Renal cortical epithelial cell (primary cell): ENCODE measurements at places on chromosomes 4 and X. TPM values are rescaled to one million over a fixed set of nuclear protein-coding genes. Genes with fewer than 3 reads are reported as not detected.

Gene GLRA3
- total RNA-seq = not detected in 2 replicates

Gene SPINK2
- 0.45 TPM in 1 of 2 replicates, not detected in the other for total RNA-seq

Gene COL4A5
- 33.5 and 80.4 TPM in 2 replicates for total RNA-seq

Gene LNX1
- total RNA-seq = 1.7 and 6.4 TPM in 2 replicates
